ENCODE measurements at places on chromosomes 5 and 9. TPM values are rescaled to one million over a fixed set of nuclear protein-coding genes. Genes with fewer than 3 reads are reported as not detected.

DNA sequence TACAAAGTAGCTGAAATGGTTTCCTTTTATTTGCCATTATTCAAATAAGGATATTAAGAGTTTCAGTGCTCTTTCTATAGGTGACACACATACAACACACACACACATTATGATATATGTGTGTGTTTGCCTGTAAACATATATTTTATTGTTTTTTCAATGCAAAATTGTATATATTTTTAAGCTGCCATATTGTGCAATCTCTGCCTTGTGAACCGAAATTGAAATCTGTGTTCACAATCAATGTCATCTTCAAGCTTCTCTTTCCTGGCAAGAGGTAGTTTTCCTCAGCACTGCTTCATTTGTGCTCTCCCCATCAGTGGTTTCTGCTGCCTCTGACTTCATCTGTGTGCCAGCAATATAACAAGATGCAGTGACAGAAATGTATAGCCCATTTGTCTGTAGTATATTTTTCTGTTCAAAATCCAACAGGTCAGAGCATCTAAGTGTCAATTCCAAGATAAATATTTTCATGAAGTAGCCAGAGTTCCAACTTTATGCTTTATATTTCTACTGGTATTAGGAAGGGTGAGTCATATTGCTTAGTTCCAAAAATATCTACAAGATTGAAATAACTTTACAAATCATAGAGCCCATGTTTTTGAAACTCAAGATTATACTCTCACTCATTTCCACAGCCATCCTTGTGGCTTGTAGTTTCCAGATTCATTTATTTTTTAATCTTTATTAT lies 1704.8 kb upstream of the CDH9 start:
- DNase-seq: no peak

DNA sequence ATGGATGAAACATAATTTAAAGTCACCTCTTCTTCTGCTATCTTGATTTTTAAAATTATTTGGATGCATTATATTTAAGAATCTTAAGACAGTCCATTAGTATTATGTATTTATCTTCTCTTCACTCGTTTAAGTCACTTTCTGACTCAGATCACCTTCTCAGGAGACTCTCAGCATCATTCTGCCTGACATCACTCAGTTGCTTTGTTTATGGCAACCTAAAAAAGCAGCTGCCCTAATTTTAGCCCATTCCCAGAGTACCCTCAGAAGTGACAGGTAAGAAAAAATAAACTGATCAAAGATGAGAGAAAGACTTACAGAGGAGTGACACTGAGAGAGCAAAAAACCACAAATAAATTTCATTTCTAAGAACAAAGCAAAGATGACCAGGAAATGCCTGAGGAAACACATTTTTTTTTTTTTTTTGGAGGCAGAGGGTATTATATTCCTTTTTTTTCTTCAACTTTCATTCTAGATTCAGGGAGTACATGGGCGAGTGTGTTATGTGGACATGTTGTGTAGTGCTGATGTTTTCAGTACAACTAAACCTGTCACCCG lies 140.5 kb downstream of the MUSK start:
- no peak for DNase-seq

DNA sequence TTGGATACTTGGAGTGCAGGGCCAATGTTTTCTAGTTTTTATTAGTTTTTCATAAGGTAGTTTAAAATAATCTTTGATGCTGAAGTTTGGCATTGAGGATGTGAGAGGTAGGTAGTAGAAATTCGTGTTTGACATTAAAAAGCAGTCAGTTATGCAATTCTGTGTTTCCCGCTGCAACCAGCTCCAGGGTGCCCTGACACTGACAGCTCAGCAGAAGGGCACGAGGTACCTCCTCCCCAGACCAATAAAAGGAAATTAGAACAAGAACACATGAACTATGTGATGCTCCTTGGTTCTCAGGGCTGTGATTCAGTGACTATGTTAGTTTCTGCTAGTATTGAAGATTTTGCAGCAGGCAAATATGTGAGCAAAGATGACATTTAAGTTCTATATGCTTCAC lies 40.2 kb downstream of the NSUN2 start:
- DNase-seq: no peak

- no peak for DNase-seq
Observed at GRCh38 chr5:178515776-178516503, 74.3 kb downstream of the COL23A1 start.

- DNase-seq: no peak
Observed at GRCh38 chr5:72121052-72121779, 13.9 kb downstream of the MAP1B start.

Gene C9
- polyA plus RNA-seq: not detected

Gene RGS3
- 82.9 TPM for polyA plus RNA-seq

Gene LCN6
- polyA plus RNA-seq: not detected

Gene CDC25C
- polyA plus RNA-seq: 16.4 TPM

Gene LCN10
- polyA plus RNA-seq: 0.26 TPM

Measured in right lung (tissue), 10 donors.